ENCODE measurements at places on chromosomes 3 and 15.

DNA sequence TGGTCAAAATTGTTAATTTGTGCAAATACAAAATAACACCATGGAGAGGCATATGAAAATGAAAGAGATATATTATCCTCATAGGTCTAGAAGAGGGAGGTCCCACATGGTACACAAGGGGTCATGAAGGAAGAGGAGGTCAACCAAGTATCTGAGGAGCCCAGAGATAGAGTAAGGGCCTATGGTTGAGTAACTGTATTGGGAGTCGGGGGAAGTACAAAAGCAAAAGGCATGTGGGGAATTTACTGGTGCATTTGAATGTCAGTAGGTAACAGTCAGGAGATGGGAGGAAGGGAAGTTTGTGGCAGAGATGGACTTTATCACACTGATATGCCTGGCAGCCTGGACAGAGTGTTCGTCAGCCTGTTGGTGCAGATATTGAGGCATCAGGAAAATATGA, 1113.7 kb downstream of the OTOL1 start:
- DNase-seq: no peak

GRCh38 chr15:35393398-35393797, 152.6 kb downstream of the DPH6 start:
- DNase-seq: no peak

DNA sequence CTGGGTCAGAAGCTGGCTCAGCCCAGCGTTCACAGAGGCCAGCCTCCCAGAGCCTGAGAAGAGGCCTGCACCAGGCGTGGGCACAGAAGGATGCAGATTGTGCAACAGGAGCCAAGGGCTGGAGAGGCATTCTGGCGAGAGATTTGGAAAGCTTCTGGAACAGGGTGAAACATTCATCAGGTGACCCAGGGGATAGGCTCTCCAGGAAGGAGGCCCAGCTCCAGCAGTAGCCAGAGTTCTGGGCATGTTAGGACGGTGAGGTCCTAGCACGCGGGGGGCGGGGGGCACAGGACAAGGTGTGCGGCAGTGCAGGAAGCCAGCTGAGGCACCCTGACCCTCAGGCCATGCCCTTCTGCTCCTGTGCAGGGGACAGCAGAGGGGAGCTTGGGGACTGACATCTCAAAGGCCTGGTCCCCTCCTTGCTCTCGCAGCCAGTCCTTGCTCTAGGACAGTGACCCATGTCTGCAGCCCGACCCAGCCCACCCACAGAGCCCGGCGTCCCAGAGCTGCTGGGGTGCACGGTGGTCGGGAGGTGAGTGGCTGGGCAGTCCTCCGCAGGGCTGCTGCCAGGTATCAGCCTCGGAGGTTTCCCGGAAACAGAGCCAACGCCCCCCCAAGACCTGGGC, 111.7 kb upstream of the KLF13 start:
- DNase-seq: no peak

GRCh38 chr3:4218456-4219226, 84.5 kb upstream of the SETMAR start:
- DNase-seq: no peak

- no peak for DNase-seq
Observed at GRCh38 chr3:13066236-13066635, 7.0 kb downstream of the IQSEC1 start.

- DNase-seq: no peak
Observed at GRCh38 chr3:50015918-50016317, 72.8 kb upstream of the RBM5 start.

- DNase-seq: no peak
Observed at GRCh38 chr3:120144267-120144666, 50.0 kb upstream of the GSK3B start.

- no peak for DNase-seq
Observed at GRCh38 chr15:87965304-87965703, 291.2 kb downstream of the NTRK3 start.

DNA sequence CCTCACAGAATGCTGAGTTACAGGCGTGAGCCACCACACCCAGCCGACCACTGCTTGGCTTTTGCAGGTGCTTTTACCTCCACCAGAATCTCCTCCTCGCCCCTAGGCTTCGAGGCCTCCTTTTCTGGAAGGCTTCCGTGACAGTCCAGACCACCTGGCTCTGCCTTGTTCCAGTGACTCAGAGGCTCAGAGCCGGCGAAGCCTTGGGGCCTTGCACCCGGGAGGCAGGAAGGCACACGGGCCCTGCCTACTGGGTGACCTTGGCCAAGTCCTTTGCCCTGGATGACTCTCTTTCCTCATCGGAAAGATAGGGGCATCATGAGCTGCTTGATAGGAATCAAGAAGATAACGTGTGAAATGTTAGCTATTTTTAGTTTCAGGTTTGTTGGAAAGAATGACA, 31.3 kb upstream of the FURIN start:
- no peak for DNase-seq

- no peak for DNase-seq
Observed at GRCh38 chr3:118842147-118842863, 192.3 kb downstream of the IGSF11 start.

DNA sequence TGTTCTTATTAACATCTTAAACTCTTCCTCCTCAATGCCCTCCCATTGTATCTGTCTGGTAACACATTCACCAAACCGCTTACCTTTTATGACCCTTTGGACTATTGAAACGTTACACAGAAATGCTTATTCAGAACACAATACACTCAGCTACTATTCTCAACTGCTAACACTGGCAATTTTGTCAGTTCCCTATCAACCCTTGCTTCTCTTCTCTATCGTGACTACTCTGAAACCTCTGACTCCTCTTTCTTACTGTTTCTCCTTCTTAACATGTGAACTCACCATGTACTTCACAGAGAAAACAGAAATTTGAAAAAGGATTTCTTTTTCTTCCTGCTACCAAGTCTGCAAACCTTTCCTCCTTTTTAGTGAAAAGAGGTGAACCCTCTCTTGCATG, 232.9 kb upstream of the GPR149 start:
- no peak for DNase-seq

GRCh38 chr3:40187945-40188344, 121.6 kb upstream of the EIF1B start:
- DNase-seq: no peak

- no peak for DNase-seq
Observed at GRCh38 chr15:101028772-101029438, 109.7 kb downstream of the LRRK1 start.

- DNase-seq: no peak
Observed at GRCh38 chr3:134356411-134357040, 17.7 kb downstream of the AMOTL2 start.

Data from T1000 (cell line).